ENCODE measurements at places on chromosomes 6 and 20.
A peak's percentile ranks its signal among the peaks of the same experiment; 100 is the strongest.

DNA sequence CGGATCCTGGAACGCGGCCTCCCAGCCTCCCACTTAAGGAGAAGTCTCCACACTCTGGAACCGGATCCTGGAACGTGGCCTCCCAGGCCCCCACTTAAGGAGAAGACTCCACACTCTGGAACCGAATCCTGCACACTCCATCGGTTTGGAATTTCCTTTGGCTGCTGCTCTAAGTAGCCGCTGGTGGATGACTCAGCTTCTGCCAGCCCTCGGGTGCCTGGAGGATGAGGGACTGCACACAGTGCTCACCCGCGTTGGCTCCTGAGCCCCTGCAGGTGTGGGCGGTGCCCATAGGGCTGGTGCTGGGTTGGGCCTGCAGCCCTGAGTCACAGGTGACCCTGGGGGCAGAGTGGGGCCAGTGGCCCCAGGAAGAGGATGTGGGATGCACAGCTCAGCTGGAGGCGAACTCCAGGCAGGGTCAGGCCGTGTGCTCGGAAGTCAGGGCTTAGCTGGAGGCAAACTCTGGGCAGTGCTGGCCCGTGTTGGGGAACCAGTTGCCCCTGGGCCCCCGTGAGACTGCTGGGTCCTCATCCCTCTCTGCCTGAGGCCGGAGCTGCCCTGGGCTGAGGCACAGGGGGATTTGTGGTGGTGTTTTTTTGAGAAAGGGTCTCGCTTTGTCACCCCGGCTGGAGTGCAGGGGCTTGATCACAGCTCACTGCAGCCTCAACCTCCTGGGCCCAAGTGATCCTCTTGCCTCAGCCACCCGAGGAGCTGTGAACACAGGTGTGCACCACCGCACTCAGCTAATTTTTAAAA lies 13.9 kb upstream of the TNFRSF6B start:
- DNase-seq, result peak; percentile 59

- DNase-seq, result no peak
These were observed 51.6 kb downstream of the CYP24A1 start for GRCh38 chr20:54122189-54122588.

GRCh38 chr6:43793154-43793874 lies 23.3 kb downstream of the VEGFA start:
- no peak for DNase-seq

GRCh38 chr6:165922309-165922794 lies 245.3 kb downstream of the TBXT start:
- DNase-seq, result no peak

GRCh38 chr20:36645998-36646397 lies at the start of gene SLA2:
Gene SLA2 (minus strand): TSS chr20:36646196. CDS start chr20:36641335, 4,861 bp downstream.
- DNase-seq, result no peak

GRCh38 chr6:152136449-152136825 lies 329.0 kb downstream of the ESR1 start:
- DNase-seq, result no peak

GRCh38 chr6:106692112-106692818 lies 62.9 kb downstream of the QRSL1 start:
- peak; percentile 39 for DNase-seq

All from posterior cingulate gyrus (tissue), 11 donors.